Stimulated activated CD4-positive, alpha-beta T cell treated with anti-CD3 and anti-CD28 coated beads, Interleukin-1b, Interleukin-23, amount 100 ng/mL, for 1 hour (primary cell): ENCODE measurements at places on chromosomes 6 and 20.

GRCh38 chr6:132719736-132720448, 6.0 kb upstream of the VNN1 start:
- no peak for DNase-seq

- DNase-seq, result no peak
Measured at GRCh38 chr6:53005663-53006250, 10.7 kb upstream of the GSTA4 start.

- DNase-seq, result no peak
Measured at GRCh38 chr20:41428285-41428684, 61.7 kb upstream of the EMILIN3 start.

DNA sequence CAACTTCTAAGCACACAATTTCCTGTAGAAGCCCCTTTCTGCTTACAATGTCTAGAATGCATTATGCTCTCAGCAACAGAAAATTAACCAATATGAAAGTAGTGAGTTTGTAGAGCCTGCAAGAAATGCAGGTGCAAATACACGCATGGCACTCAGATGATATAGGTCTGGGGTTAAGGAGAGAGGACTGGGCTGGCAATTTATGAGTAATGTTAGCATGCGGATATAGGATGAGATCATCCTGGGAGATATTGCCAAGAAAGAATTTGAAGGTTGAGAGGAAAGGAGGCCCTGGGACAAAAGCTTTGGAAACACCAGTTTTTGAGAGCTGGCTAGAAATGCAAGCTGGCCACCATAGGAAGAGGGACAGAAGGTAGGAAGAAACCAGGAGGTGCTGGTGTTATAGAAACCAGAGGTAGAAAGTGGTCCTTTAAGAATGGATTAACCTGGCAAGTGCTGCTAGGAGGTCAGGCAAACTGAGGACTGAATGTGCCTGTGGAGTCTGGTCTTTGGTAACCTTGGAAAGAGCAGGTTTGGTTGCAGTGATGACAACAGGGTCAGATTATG, 183.2 kb upstream of the MYLIP start:
- no peak for DNase-seq

- DNase-seq, result no peak
Measured at GRCh38 chr6:6832439-6832838, 243.9 kb downstream of the LY86 start.

GRCh38 chr6:127058936-127059335, 59.5 kb upstream of the RSPO3 start:
- DNase-seq, result no peak

DNA sequence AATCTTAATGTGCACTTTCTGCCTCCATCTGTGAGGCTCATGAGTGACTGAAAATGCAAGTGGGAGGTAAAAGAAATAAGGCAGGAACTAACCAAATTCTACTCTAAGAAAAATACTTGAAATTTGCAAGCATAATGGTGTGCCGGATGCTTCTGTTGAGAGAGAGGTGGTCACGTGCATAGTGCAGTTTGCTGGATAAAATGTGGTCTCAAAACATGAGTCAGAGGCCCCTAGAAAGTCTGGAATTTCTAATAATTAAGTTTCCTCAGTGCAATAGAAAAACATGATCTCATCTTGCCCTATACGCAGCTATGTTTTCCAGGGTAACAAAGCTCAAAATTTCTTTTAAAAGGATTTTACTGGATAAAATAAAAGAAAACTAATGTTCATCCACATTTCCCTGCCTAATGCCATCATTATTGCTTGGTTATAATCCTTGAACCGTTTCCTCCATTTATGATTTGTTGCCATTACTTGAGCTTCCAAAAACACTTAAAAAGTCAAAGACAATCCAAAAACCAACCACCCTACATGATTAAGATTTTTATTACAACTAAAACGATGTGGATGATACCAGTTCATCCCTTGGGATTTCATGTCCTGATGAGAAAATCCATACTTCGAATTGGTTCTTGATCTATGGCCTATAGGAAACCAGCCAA, 351.7 kb upstream of the ARID1B start:
- DNase-seq, result no peak

- no peak for DNase-seq
Measured at GRCh38 chr6:92124200-92124651, 1295.1 kb downstream of the EPHA7 start.

- DNase-seq, result no peak
Measured at GRCh38 chr6:132391391-132392269, 9.6 kb downstream of the MOXD1 start.

DNA sequence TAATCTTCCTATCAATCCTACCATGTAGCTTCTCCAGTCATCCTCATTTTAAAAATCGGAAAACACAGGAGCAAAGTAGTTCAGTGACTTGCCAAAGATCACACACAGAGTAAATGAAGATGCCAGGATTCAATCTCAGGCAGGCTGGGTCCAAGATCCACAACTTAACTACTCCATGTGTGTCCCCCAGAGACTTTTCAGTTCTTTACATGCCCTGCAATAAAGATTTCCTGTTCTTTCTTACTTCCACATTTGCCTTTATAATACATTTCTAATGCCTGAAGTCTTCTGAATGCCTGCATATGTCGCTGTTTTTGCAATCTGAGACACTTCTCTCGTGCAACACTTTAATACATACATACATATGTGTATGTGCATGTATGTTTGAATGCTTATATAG, 121.7 kb upstream of the MARCKS start:
- no peak for DNase-seq

DNA sequence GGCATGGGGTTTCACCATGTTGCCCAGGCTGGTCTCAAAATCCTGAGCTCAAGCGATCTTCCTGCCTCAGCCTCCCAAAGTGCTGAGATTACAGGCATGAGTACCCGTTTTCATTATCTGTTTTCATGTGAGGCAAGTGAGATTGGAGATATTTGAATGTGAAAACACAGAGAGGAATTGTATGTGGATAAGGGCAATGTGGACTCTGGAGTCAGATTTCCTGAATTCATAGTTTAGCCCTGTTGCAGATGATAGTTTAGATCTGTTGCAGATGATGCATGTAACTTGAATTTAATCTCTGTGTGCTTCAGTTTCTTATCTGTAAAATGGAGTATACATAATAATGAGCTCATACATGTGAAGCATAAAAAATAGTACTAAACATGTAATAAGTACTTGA, 3.7 kb downstream of the SMPDL3A start:
- DNase-seq, result no peak

DNA sequence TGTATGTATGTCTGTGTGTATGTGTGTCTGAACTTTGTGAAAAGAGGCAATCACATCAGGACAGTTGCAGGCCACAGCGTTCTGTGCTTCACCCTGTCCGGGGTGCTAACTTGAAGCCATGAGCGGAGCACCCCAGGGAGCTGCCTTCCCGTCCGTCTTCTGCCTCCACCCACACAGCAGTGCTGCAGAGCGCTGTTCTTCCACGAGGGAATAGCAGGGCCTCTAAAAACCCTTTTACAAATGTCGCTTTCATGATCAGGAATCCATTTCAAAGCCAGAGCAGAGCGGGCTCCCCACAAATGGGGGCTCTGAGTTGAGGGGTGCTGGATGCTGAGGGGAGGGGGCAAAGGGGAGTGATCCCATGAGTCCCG, 131.5 kb downstream of the RNASET2 start:
- no peak for DNase-seq

DNA sequence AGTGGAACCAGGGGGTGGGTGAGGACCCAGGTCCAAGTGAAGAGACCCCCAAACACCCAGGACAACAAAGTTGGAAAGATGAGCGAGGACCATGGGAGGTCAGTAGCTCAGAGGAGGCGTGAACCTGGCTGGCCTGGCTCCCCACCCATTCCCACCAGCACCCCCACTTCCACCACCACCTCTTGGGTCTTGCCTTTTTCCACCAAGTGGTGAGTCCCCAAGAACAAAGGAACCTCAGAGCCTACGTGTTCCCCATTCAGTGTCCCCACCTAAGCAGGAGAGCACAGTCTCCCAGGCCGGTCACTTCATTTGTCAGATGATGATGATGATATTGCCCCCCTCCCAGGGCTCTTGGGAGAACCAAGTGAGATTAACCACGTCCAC, 531 bp upstream of the VWA7 start:
- no peak for DNase-seq

- DNase-seq, result no peak
Measured at GRCh38 chr6:1916334-1917070, 306.8 kb downstream of the FOXC1 start.
